ENCODE measurements at places on chromosomes 2 and 18.
A peak's percentile ranks its signal among the peaks of the same experiment; 100 is the strongest.

GRCh38 chr2:86507600-86507999, 55.6 kb downstream of the CHMP3 start:
- no peak for DNase-seq

- DNase-seq, result no peak
These were observed 2.8 kb downstream of the PHLPP1 start for GRCh38 chr18:62717925-62718800.

- no peak for DNase-seq
These were observed 119.5 kb downstream of the LIPG start for GRCh38 chr18:49681387-49681786.

GRCh38 chr2:137846993-137847392, 117.3 kb upstream of the HNMT start:
- DNase-seq, result no peak

DNA sequence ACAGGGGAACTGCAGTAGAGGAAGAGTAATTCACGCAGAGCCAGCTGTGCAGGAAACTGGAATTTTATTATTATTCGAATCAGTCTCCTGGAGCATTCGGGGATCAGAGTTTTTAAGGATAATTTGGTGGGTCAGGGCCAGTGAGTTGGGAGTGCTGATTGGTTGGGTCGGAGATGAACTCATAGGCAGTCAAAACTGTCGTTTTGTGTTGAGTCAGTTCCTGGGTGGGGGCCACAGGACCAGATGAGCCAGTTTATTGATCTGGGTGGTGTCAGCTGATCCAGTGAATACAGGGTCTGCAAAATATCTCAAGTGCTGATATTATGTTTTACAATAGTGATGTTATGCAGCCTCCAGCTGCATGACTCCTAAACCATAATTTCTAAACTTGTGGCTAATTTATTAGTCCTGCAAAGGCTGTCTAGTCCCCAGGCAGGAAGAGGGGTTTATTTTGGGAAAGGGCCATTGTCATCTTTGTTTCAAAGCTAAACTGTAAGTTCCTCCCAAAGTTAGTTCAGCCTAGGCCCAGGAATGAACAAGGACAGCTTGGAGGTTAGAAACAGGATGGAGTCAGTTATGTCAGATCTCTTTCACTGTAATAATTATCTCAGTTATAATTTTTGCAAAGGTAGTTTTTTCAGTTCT, 67.0 kb downstream of the ASAP2 start:
- DNase-seq, result no peak

- peak; percentile 35 for DNase-seq
These were observed 33.3 kb upstream of the PGAP1 start for GRCh38 chr2:196959734-196960338.

DNA sequence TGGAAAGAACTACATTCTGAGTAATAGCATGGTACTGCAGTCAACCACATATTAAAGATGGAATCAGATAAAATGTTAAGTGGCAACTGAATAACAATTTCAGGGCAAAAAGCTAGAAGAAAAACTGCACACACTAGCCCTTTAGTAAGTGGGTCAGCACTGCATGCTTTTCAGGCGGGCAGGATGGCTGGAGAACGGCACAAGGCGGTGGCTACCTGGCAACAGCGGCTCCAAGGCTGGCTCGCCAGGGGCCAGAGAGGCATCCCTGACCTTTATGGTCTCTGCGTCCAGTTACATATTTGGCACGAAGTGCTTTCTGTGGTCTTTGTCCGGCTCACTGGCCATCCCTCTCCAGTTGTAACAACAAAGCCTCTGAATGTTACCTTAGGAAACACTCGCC, 226.7 kb downstream of the MYT1L start:
- no peak for DNase-seq

GRCh38 chr2:181468811-181469210, 11.6 kb downstream of the ITGA4 start:
- no peak for DNase-seq

DNA sequence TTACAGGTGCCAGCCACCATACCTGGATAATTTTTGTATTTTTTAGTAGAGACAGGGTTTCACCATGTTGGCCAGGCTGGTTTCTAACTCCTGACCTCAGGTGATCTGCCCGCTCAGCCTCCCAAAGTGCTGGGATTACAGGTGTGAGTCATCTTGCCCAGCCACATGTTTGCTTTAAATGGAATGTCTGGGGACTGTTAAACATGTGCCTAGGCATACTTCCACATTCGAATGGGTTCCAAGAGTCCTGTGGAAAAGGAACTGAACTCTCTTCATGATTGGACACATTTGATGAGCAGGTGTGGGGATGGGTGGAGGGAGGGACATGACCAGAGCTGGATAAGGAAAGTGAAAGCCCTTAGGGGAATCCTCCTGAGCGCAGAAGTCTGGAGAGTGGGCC, 58.4 kb upstream of the GREB1L start:
- DNase-seq, result no peak

DNA sequence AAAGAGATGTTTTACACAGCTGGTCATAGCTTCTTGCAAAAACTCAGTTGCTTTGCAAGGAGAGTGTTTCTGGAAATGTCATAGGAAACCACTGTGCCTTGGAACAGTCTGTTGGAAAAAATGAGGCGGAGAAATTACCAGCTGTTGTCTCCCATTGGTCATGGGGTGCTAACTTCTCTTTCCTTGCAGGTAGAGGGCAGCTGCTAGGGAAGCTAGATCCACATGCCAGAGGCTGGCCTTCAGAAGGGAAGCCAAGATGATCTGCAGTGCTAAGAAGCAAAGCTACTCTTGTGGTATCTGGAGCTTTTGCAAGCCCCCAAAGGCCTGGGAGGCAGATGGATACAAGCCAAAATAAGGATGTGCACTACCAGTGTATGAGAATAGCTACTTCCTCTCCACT, 34.8 kb upstream of the LAMA1 start:
- DNase-seq, result no peak

GRCh38 chr2:138665937-138666336, 114.3 kb downstream of the NXPH2 start:
- no peak for DNase-seq

GRCh38 chr2:230155359-230155758, 64.4 kb downstream of the SP110 start:
- DNase-seq, result no peak

- DNase-seq, result peak; percentile 59
These were observed 23.5 kb upstream of the C18orf32 start for GRCh38 chr18:49510393-49511115.

GRCh38 chr18:54357082-54357659, 487 bp downstream of the STARD6 start:
- peak; percentile 1 for DNase-seq

DNA sequence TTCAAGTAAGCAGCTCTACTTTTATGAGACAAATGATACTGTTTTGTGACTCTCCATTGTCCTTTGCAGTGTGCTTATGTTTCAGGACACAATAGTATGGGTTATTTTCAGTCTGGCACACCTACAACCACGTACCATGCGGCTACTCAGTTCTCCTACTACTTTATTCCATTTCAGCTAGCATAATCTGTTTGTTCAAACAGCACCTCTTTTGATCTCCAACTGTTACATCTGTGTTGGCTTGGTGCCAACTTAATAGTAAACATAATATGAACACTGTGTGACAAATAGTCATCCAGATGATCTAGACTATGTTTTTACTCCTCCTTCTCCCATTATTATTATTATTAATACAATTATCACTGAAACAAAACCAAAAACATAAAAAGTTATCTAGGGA, 40.5 kb downstream of the MYO3B start:
- no peak for DNase-seq

- DNase-seq, result no peak
These were observed 162.1 kb downstream of the CPS1 start for GRCh38 chr2:210718503-210718902.

DNA sequence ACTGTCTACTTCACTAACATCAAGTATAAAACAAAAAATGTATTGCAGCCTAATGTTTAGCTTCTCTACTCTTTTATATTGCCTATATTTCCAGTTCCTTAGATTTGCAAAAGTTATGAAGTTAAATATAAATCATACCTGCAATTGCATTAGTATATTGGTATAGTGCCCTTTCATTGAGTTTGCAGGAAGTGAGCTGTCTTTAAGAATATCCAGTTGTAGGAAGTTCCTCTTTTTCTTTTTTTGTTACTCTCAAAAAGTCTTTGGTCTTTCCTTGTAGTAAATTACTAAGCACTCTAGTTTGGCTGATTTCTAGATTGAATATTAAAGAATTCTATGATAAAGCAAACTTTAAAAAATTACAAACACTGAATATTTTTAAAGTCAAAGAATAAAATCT, 71.3 kb upstream of the FN1 start:
- DNase-seq, result peak; percentile 33

- no peak for DNase-seq
These were observed 1.0 kb downstream of the CNNM3 start for GRCh38 chr2:96816836-96817702.

- DNase-seq, result no peak
These were observed 2.0 kb downstream of the SMAD2 start for GRCh38 chr18:47928466-47928865.

DNA sequence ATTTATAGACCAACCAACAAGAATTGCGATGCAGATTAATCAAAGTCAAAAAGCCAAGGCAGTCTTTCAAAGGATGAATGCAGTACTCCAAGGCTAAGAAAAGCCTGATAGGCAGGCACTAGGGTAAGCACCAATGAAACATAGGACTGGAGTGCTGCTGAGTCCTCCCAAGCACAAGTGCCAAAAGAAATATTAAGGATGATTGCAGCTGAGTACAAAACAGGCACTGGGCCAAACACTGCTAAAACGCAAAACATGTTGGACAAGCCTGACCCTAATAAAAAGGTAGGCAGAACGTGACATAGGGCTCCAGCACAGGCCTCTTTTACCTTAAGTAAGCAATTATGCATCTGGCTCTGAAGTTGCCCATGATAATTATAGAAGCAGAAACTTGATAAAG, 160.1 kb upstream of the LRP1B start:
- no peak for DNase-seq

- DNase-seq, result no peak
These were observed 42.1 kb downstream of the MYCN start for GRCh38 chr2:15982285-15983044.

- no peak for DNase-seq
These were observed 14.5 kb downstream of the GPC1 start for GRCh38 chr2:240449764-240450531.

- DNase-seq, result no peak
These were observed 1.8 kb downstream of the BARD1 start for GRCh38 chr2:214807653-214808052.

DNA sequence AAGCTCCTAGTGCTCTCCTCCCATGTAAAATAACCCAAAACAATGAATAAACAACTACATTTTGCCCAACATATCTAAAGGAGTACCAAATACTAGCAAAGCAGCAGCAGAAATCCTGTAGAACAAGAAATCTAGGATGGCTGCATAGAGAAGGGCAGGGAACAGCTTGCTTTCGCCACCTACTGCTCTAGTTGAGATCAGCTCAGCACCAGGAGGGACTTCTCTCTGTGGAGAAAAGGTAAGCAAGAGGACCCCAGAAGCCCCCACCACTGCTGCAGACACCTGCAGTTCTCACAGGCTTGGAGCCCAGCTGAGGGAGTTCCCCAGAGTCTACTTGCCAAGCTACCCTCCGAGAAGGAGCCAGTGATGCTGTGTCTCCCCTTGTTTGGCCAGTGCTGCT, 243.0 kb upstream of the CHST9 start:
- no peak for DNase-seq

GRCh38 chr2:237057893-237058300, 27.8 kb upstream of the COPS8 start:
- DNase-seq, result no peak

- no peak for DNase-seq
These were observed 129.9 kb downstream of the SOCS6 start for GRCh38 chr18:70418546-70419311.

DNA sequence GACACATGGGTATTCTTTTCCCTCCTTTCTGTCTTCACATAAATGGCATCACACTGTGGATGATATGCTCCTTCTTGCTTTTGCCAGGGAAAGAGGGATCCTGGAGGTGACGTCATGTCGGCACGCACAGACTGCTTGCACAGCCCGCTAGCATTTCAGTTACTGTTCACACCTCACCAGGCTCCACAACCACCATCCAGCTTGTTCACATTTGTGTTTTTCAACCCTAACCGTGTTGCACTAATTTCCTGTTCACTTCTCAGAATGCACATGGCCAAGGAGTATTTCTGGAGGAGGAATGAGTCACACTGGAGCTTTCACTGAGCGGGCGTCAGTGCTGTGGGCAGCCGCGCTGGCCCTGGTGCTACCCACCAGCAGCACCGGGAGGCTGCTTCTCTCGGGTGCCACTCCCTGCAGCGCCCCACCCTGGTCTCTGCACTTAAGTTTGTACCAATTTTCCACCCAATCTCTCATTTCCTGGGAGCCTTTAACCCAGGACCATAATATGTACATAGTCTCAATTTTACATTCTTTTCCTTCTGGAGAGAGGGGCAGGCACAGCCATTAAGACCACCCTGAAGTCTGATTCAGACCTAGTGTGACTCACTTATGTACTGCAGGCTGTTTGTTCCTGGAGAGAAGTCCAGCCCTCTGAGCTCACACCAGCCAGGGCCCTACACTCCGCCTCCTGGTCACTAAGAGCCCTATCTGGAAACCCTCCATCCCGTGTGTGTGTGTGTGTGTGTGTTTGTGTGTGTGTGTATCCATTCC, 65.1 kb downstream of the MBP start:
- peak; percentile 79 for DNase-seq

GRCh38 chr2:182831921-182832320, 34.5 kb downstream of the FRZB start:
- DNase-seq, result no peak

GRCh38 chr18:10247021-10247741, 207.3 kb upstream of the APCDD1 start:
- no peak for DNase-seq

DNA sequence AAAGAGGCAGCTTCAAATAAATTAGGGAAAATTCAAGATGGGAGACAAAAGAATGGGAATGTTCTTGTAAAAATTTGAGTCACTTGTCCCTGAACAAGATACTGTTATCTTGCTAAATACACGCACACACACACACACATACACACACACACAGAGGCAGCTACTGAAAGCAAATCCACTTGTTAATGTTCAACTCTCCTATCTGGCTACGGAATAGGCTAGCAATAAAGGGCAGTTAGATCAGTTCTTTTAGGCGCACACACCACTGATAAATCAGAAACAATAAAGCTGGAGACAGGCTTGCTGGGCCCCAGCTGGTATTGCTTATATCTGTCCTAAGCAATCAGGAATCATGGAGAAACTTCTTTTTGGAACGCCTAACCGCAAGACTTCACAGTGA, 461.6 kb downstream of the BCL11A start:
- no peak for DNase-seq

DNA sequence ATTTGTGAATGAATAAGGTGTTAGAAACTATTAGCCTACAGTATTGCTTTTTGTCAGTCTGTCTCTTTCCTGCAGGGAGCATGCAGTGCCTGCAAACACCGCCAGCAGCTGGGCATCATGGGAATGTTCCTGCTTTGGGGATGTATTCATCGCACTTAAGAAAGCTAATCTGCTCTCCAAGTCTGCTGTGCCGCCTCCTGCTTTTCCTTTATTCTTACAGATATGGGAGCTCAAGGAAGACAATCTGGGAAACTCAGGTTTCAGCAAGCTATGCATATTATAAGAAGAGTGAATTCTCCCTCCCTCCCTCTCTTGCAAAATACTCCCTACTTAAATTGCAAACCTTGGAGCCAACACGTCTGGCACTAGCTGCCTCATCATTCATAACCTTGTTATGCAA, 479.2 kb upstream of the ACVR2A start:
- DNase-seq, result no peak

- no peak for DNase-seq
These were observed 43.4 kb downstream of the KANSL3 start for GRCh38 chr2:96594691-96595152.
